ENCODE measurements at places on chromosomes 7 and 10.

DNA sequence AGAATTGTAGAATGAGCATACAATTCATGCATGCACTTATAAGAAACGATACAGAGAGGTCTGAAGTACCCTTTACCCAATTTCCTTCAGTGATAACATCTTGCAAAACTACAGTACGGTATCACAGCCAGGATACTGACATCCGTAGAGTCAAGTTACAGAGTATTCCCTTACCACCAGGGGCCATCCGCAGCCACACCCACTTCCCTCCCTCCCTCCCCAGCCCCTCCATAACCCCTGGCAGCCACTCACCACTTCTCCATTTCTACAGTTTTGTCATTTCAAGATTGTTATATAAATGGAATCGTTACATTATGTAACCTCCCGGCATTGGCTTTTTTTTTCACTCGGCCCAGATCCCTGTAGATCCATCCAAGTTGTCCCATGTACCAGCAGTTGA is 113.6 kb upstream of the RET start:
- DNase-seq = no peak

GRCh38 chr7:45582136-45582749 is 8.1 kb downstream of the ADCY1 start:
- DNase-seq = no peak

GRCh38 chr10:511101-511848 is 178.2 kb downstream of the DIP2C start:
- DNase-seq = peak; percentile 92

DNA sequence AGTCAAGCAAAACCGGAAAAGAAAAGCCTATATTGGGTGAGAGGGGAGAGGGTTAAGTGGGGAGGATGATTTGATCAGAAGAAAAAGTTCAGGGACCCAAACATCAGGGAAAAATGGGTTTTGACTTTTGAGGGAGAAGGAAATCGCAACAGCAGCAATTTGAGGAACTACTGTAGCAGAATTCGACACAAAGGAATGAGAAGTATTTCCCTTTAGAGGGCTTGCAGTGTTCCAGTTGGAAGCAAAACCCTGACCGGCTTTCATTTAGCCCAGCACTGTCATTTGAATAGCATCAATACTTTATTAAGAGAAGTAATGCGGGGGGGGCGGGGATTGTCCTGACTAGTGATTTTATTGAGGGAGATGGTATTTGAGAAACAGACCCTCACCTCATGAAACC is 37.2 kb upstream of the GATA3 start:
- no peak for DNase-seq

GRCh38 chr7:129495987-129496386 is 6.3 kb upstream of the SMKR1 start:
- DNase-seq = peak; percentile 66

GRCh38 chr7:47325337-47325736 is 256.6 kb downstream of the TNS3 start:
- DNase-seq = no peak

DNA sequence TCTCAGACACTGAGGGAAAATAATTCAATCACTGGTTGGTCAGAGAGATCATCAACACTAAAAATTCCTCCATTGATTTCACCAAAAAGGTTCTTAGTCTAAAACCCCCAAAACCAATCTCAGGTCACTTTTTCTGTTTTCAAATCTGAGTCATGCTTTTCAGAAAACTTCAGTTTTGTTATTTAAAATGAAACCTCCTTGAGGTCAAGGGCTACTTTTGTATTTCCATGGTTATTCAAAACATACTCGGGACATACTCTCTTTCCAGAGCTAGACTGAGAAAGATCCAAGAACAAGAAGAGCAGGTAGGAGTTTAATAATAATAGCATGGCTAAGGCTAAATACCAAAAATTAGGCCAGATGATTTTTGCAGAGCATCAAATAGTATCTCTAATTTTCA is 152.8 kb downstream of the SDHAF3 start:
- DNase-seq = no peak

- no peak for DNase-seq
These were observed 40.0 kb downstream of the SYPL1 start for GRCh38 chr7:106071999-106072714.

DNA sequence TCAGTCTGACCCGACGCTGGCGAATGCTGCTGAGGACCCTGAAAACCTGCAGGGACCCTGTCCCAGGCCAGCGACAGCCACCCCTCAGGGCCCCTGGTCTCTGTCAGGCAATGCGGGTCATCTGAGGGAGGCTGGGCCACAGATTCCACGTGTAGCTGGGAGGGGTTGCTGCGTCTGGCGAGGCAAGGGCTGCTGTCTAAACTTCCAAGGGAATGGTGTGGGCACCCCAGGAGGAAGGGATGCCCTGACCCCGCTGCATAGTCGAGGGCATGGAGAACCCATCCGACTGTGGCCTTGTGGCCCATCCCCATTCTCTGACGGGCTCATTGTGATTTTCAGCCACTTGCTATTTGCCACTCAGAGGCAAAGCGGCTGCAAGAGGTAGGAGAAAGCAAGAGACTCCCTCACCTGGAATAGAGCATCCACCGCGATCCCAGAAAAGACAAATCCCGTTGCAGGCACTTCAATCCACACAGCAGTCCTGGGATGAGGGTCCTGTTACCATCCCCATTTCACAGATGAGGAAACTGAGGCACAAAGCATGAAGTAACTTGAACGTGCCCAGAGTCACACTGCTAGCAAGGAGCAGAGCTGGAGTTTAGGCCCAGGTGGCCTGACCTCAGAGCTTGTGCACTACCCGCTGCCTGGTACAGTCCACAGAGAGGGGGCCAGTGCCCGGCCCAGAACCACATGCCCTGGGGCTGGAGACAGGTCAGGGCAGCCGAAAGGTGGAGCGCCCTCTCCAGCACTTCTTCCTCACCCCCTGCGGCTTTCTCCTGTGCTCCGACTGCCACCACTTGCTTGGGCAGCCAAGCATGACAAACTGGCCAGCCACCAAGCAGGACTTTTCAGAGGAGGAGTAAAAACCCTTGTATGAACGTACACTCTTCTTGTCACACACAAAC is 163.8 kb upstream of the KLF14 start:
- no peak for DNase-seq

GRCh38 chr7:84790882-84791281 is 396.0 kb downstream of the SEMA3D start:
- no peak for DNase-seq

- no peak for DNase-seq
These were observed 6.5 kb downstream of the CHST12 start for GRCh38 chr7:2409745-2410414.

GRCh38 chr7:50851451-50851850 is 68.8 kb upstream of the GRB10 start:
- DNase-seq = no peak

- no peak for DNase-seq
These were observed 341.5 kb upstream of the NPVF start for GRCh38 chr7:25569765-25570164.

GRCh38 chr7:39099146-39099545 is 121.4 kb downstream of the POU6F2 start:
- DNase-seq = no peak

DNA sequence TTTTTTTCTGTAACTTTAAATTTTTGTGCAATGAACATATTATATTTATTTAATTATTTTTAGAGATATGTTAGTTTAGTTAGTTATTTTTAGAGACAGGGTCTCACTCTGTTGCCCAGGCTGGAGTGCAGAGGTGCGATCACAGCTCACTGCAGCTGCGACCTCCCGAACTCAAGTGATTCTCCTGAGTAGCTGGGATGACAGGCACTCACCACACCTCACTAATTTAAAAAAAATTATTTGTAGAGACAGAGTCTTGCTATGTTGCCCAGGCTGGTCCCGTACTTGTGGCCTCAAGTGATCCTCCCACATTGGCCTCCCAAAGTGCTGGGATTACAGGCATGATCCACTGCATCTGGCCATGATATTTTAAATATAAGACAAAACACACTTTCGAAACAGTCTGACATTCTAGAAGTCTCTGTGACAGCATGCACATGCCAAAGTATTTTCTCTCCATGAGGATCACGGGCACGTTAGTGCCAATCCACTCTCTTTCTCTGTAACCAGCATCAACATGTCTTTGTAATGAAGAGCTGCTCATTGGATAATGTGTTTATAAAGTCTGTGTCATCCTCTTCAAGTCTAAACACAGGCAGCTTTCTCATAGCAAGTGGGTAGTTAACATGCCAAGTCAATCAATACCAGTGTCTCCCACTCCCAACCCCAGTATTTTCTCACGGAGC is 137.4 kb downstream of the GLI3 start:
- no peak for DNase-seq

GRCh38 chr7:7662527-7662926 is 22.0 kb downstream of the UMAD1 start:
- DNase-seq = peak; percentile 38

DNA sequence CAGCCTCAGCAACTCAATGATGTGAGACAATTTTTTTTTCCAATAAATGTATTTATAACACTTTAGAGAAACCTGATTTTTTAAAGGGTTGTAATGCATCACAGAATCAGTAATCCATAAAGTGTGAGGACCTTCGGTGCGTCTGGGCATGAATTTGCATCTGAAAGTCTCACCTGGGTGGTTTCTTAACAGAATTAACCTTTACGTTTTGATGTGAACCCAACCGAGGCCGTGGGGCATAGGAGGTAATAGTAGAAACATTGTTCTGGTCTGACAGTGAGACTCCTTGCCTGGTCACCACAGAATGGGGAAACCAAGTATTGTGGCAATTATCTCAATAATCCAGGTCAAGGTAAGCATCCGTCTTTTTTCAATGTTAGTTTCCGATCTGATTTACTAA is 114.6 kb downstream of the PRKCQ start:
- DNase-seq = no peak

DNA sequence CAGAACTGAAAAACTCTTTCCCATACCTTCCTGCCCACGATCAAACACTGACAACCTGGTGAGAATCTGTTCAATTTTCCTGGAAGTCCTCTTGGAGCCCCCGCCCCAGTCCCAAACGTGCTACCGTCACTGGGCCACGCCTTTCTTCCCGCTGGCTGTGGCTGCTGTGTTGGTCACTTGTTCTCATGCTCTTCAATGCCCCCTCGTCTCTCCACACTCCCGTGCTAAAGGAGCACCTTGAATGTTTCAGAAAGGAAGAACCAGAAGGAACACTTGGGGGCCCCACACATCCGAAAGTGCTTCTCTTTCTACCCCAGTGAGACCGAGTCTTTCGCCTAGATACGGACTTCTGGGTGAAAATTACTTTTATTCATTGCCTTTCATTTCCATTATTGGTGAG is 215.1 kb downstream of the DIP2C start:
- DNase-seq = no peak

DNA sequence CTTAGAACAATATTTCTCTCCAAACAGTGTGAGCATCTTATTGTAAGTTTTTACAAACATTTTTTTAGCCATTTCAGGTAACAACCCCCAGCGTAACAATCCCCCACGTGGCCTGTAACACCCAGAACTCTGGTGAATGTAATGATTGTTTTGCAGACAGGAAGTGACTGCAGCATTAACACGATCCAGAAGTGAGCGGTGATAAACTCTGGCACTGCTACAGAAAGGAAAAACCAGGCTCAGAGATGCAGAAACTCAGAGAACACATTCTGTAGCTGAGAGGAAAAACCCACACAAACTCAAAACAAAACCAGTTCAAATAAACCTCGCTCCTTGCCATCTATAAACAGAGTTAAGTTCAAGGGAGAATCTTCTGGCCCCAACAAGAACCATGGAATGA is 285.7 kb downstream of the FGFR2 start:
- DNase-seq = no peak

- DNase-seq = no peak
These were observed 58.1 kb downstream of the UNCX start for GRCh38 chr7:1290679-1291356.

GRCh38 chr7:65915921-65916657 is 43.2 kb downstream of the VKORC1L1 start:
- DNase-seq = no peak

DNA sequence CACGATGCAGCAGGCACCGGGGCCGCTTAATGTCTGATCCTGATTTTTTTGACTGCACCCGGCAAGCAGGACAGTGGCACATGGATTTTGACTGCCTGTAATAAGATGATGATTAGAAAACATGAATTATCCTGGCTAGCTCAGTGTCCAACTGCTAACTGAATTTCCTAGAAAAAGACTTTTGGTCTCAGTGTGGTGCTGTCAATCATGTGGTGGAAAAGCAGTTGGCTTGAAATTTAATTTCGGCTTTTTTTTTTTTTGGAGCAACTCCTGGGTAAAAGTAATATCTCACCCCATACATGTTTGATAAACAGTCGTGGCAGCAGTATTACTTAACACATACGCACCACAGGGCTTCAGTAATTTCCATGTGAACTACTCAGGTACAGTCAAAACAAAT is 227.7 kb downstream of the FANK1 start:
- DNase-seq = no peak

- no peak for DNase-seq
These were observed 113.0 kb upstream of the ZNF479 start for GRCh38 chr7:57245206-57245605.

DNA sequence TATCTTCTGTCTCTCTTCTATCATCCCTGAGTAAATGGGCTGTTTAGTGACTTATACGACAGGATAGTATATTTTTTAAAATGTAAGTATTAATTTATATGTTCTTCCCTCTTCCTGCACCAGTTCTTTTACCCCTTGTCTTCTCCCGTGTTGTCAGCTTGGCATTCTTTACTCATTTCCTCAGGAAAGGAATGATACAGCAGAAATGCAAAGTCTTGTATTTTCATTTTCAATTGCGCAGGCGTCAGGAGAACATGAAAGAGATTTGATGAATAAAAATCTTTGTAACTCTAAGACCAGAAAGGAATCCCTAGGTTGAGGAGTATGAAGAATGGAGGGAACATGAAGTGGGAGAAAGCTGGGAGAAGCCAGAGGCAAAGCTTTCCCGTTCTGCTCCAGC is 18.8 kb upstream of the VPS41 start:
- no peak for DNase-seq

- DNase-seq = no peak
These were observed 1085.4 kb upstream of the SORCS1 start for GRCh38 chr10:108249940-108250339.

DNA sequence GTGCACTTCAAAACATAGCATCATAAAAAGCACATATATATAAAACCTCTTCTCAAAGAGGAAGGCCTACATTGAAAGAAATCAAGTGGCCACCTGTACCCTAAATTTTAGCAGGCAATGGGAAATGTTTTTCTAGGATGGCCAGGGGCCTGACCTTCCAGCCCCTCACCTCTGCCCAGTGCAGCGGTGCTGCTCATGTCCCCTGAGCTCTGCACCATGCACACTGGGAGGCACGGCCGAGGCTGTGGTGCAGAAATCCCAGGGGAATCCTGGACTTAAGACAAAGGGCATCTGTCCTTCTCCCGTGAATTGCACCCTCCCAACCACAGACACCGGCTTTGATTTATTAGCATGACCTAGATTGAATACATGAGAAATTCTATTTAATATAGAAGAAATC is 551.4 kb downstream of the GLRX3 start:
- DNase-seq = no peak

DNA sequence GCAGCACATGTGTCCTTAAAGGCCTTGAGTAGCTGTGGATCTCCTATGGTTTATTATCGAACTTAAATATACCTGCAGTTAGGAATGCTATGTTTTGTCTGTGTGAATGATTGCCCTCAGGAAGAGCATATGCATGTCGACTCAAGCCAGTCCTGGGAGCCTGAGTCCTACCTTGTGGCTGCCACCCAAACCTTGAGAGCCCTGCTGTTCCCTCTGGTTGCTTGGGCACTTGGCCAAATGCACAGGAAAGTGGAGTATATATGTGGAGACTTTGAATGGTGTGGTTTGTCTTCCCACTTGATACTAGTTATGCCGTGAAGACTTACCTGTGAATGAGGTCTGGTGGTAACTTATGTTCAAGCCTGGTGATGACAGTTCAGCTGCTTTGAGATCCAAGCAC is 409.8 kb downstream of the LRMDA start:
- DNase-seq = no peak

GRCh38 chr7:2107386-2108070 is 125.2 kb downstream of the MAD1L1 start:
- DNase-seq = no peak
